ENCODE measurements at places on chromosomes 1 and 21.

DNA sequence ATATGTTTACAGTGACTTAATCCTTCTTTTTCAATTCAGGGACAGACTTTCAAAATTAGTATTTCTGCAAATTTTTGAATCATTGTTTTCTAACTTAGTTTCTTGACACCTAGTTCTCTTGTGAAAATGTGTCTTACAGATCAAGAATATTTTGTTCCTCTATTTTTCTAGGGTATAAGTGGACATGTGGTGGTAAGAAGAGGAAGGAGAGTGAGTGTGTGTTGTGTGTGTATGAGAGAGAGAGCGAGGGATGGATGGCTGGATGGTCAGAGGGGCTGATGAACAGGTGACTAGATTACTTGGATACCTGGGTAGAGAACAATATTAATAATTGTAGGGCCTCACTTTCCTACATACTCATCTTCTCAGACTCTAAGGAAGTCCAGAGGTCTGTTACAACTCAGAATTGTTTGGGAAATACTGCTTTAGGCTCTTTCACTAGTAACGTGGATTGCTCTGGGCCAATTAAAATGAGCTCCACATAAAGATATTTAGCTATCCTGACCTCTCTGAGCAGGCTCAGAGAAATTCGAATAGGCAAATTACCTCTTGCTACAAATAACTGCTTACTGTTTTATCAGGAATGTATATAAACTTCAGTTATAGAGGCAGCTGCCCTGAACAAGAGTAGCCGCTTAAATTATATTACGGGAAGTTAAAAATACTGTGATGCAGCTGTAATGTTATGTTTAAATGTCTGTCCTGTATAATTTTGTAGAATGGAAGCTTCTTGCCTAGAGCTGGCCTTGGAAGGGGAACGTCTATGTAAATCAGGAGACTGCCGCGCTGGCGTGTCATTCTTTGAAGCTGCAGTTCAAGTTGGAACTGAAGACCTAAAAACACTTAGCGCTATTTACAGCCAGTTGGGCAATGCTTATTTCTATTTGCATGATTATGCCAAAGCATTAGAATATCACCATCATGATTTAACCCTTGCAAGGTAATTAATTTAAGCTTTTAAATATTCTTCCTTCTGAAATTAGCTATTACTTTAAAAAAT lies 19.7 kb downstream of the GPSM2 start:
- no peak for DNase-seq

- DNase-seq = no peak
Measured at GRCh38 chr1:205064301-205064700, 20.0 kb downstream of the TMEM81 start.

DNA sequence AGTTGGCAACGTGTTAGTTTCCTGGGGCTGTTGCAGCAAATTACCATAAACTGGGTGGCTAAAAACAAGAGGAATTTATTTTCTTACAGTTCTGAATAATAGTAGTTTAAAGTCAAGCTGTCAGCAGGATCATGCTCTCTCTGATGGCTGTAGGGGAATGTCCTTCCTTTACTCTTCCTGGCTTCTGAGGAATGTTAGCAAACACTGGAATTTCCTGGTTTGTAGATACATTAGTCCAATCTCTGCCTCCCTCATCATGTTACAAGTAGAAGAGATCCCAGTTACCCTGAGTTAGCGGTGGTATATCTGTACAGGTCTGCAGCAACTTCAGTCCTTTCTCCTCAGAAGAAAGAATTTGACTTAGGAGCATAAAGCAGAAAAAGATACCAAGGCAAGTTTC lies 2249.1 kb downstream of the NCAM2 start:
- DNase-seq = no peak

DNA sequence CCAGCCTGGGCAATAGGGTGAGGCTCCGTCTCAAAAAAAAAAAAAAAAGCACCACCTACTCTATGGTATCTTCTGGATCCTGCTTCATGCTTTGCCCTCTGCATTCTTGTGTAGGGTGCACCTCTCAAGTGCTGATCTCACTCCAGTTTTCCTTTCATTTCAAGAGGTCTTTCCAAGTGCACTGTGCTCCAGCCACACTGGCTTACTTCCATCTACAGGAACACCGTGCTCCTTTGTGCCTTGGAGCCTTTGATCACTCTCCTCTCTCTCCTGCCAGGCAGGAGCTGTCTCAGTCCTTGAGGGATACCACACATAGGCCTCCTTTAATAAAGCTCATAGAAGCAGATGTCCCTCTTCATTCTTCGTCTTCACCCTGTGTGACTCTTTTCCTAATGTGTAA lies 55.4 kb upstream of the GREM2 start:
- DNase-seq = no peak

DNA sequence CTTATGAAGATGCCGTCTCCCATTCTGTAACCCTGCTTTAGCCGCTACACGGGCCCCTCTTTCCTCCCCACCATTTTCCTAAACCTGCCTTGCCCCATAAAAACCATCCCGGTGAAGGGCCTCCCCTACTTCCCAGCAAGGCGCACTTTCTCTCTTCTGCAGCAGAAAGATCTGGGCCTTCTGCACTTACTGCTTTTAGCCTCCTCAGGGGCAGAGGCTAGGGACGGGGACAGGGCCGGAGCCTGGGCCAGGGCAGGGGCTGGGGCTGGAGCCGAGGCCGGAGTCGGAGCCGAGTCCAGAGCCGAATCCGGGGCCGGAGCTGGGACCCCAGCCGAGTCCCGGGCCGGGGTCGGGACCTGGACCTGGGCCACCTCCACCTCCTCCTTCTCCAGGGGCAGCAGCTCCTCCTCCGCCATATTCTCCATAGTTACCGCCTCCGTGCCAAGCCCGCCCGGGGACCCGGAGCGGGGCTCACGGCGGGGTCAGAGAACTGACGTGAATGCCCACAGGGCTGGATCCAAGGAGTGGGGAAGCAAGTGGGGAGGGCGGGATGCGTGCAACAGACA lies 382 bp downstream of the TRMT1L start:
- no peak for DNase-seq

DNA sequence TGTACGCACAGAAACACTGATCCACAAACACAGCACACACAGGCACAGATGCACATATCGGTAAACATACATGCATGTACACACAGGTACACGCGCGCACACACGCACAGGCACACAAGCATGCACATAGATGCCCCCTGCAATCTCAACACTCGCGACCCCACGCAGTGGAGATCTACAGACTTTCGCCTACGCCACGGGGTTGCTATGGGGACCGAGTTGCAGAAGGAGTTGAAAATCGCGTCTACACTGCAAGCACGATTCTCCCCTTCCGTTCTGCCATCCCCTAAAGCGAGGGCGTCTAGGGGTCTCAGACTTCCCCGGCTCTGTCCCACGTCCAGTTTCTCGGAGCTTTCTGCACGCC lies 826 bp downstream of the TRIM17 start:
- no peak for DNase-seq

GRCh38 chr1:203914292-203914691 lies 52.9 kb downstream of the SNRPE start:
- no peak for DNase-seq

GRCh38 chr1:11413986-11414391 lies 65.0 kb upstream of the DISP3 start:
- DNase-seq = no peak

DNA sequence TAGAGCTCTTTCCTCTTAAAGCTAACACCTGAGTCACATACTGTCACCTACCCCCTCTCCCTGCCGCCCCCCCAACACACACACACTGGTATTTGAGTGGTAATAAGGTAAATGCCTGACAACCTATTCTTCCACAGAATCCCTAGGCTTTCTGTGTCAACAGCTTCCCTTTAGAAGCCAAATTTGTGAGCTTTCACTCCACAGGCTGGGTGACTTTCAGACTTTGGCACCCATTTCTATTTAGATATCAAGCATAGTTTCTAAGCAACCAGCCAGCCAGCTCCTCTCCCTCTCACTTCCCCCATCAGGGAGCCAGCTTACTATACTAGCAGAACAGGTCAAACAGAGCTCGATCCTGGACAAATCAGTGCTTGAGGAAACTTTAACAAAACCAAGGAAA lies 3.2 kb upstream of the C1orf74 start:
- DNase-seq = no peak

GRCh38 chr21:36657999-36658398 lies 40.9 kb upstream of the SIM2 start:
- no peak for DNase-seq

- DNase-seq = peak; percentile 46
Measured at GRCh38 chr1:19643602-19644394, at the start of gene NBL1. Gene NBL1, plus strand, starts transcription at chr1:19644311. Its CDS starts 10,720 bp downstream, at chr1:19655031.

DNA sequence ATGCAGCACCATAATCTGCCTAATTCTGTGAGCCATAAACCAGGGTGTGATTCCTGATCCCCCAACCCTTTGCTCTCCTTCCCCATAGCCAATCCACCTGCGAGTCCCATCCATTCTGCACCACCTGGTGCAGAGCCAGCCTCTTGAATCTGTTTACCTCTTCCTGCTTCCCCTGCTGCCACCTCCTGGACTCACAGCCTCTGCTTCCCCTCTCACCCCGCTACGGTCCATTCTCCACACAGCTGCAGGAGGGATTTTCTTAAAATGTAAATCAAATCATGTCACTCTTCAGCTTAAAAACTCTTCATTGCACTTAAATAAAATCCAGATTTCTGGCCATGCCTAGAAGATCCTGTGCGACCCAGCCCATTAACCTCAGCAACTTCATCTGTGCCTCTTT lies 186.7 kb downstream of the FOXD2 start:
- no peak for DNase-seq

GRCh38 chr21:34078915-34079314 lies 5.5 kb downstream of the MRPS6 start:
- DNase-seq = no peak

DNA sequence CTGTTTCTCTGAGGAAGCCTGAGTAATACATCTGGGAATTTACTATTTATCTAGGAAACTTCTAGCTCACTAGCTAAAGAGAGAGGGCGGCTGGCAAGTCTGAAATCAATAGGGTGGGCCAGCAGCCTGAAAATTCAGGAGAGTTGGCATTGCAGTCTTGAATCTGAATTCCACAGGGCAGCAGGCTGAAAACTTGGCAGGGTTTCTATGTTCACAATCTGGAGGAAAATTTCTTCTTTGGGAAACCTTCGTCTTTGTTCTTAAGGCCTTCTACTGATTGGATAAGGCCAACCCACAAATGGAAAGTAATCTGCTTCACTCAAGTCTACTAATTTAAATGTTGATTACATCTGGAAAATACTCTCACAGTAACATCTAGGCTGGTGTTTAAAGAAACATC lies 101.0 kb upstream of the COG2 start:
- DNase-seq = no peak

DNA sequence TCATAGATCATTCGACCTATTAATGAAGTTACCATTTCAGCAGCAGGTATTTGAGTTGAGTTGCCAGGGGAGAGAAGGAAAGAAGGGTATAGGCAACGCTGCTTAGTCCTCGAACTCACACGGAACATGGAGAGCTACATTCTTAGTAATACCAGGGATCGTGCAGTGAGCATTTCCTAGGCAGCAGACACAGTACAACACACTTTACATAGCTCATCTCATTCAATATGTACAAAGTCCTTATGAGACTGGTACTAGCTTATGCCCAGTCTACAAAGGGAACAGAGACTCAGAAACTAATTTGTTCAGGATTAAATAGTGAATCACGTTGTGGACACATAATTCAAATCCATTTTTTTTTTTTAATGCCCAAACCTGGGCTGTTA lies 25.6 kb downstream of the IRF2BP2 start:
- DNase-seq = no peak

DNA sequence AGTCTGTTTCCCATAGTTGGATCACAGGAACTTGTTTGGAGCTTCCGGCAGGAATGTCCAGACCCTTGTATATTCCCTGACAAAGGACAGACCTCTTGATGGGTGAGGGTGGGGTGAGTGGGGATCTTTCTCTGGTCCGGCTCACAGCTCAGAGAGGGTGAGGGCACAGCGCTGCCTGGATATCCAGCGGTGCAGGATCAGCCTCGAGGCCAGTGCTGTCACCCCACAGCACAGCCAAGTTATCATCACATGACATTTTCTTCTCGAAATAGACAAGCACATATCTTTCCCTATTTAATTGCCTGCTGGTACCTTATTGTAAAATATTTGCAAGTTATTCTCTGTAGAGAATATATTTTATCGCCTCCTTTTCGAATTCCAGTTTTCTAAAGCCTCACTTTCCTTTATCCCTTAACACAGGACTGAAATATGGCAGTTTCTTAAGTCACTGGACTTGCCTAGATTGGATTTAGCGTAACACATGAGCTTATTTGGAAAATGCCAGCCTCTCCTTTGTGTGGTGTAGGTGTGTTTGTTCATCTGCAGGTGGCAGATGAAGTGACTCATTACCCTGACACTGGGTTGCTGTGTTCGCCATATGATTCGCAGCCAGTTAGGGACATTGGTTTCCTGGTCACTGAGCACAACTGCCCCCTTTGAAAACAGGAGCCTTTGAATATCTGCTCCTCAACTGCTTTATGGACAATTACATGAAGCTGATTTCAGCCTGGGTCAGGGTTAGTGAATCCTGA lies 21.4 kb downstream of the CLIC6 start:
- DNase-seq = no peak

DNA sequence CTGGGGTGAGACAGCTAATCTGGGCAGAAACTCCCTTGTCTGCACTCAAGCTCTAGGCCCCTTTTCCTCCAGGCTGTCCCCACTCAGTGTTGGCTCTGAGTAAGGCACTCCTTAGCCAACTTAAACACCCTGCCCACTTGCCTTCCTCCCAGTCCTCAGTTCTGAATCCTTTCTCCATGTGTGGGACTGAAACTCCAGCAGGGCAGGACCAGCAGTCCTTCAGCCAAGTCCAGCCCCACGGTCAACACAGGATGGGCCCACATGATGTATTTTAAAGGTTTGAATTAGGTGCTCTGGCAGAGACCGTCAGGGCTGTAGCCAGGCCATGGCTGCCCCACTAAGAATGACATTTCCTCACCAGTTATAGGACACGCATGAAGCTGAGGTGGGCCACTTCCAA lies 107.8 kb downstream of the EDEM3 start:
- DNase-seq = no peak

DNA sequence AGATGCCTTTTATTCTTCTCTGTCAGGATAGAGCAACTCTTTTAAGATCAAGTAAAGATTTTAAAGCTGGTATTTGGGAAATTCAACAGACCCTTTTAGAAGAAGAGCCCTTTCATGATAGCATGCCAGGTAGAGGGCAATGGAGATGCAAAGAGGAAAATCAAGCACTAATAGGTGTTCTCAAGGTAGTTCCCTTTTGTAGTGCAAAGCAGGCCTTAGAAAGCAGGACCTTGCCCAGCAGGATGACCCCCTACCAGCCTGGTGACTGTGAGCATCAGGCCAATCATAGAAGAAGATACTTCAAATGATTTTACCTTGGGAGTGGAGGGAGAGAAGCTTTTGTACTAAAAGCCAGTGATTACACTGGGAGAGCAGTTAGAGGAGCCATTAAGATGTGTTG lies 381.4 kb upstream of the ZRANB2 start:
- DNase-seq = no peak

- no peak for DNase-seq
Measured at GRCh38 chr1:19661721-19662228, 2.9 kb upstream of the HTR6 start.

GRCh38 chr1:231279081-231279480 lies 38.1 kb downstream of the GNPAT start:
- DNase-seq = no peak

GRCh38 chr1:201445310-201445709 lies 23.7 kb downstream of the PHLDA3 start:
- no peak for DNase-seq

Measured in stimulated activated CD4-positive, alpha-beta T cell treated with anti-CD3 and anti-CD28 coated beads, Interleukin-4, amount 100 ng/mL, for 48 hours (primary cell).